Breast epithelium (tissue), 4 donors: ENCODE measurements at places on chromosomes 3 and 15. TPM values are rescaled to one million over a fixed set of nuclear protein-coding genes. Genes with fewer than 3 reads are reported as not detected.

- no peak for DNase-seq
- no peaks in the 10 kb centered on the region for H3K36me3 ChIP-seq
- H3K27me3 ChIP-seq, result no peaks in the 10 kb centered on the region
- H3K4me1 ChIP-seq, result no peaks in the 10 kb centered on the region
- no peak overlapping the region for H3K4me3 ChIP-seq
Measured at GRCh38 chr15:53351373-53351772, 408.1 kb downstream of the WDR72 start.

- no peaks in the 10 kb centered on the region for H3K4me1 ChIP-seq
- no peak for DNase-seq
- no peak overlapping the region for H3K27ac ChIP-seq
- H3K27me3 ChIP-seq, result no peaks in the 10 kb centered on the region
Measured at GRCh38 chr3:101762041-101762646, 16.9 kb upstream of the NXPE3 start.

GRCh38 chr15:42508263-42508690 is 12.8 kb downstream of the SNAP23 start:
- no peaks in the 10 kb centered on the region for H3K4me1 ChIP-seq
- no peak overlapping the region for H3K27ac ChIP-seq
- H3K4me3 ChIP-seq, result no peak overlapping the region
- no peaks in the 10 kb centered on the region for H3K27me3 ChIP-seq
- no peak for DNase-seq

DNA sequence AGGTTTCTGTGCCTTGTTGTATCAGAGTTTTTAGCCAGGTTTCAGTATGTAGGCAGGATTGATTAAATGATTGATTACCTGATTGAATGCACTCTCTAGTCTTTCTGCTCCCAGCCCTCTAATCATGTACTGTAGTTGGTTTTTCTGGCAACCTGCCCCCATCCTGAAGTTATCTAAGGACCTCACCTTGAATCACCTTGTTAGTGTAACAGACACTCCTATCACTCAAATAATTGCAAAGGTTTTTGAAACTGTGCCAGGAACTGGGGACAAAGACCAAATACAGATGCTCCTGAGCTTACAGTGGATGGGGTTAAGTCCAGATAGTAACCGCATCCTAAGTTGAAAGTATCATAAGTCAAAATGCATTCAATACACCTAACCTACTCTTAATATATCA is 141.5 kb upstream of the EIF1B start:
- no peaks in the 10 kb centered on the region for H3K27me3 ChIP-seq
- no peaks in the 10 kb centered on the region for H3K36me3 ChIP-seq
- H3K27ac ChIP-seq, result no peak overlapping the region
- H3K4me1 ChIP-seq, result no peaks in the 10 kb centered on the region
- no peak for DNase-seq
- no peak overlapping the region for H3K4me3 ChIP-seq

DNA sequence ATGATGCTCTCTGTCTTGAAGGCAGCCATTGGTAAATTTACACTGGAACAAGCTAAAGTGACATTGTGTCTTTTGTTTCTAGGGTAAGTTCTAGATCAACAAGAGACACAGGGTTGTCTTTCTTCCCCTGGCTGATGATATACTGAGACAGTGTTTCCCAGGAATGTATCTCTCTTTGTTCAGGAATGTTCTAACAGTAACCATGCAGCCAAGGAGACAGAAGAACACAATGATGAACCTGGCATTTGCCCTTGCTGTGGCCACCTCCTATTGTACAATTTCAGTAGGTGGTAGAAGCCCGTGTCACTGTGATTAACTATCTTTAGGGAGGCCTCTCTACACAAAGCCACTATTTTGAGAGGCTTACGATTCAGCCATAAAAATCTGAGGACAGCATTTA is 130.7 kb downstream of the LRTM1 start:
- no peaks in the 10 kb centered on the region for H3K4me1 ChIP-seq
- no peak overlapping the region for H3K4me3 ChIP-seq
- DNase-seq, result no peak
- no peak overlapping the region for H3K27ac ChIP-seq

- H3K27ac ChIP-seq, result no peak overlapping the region
- no peak overlapping the region for H3K4me3 ChIP-seq
- no peaks in the 10 kb centered on the region for H3K36me3 ChIP-seq
- no peak for DNase-seq
Measured at GRCh38 chr3:4507024-4507596, 14.0 kb downstream of the ITPR1 start.

DNA sequence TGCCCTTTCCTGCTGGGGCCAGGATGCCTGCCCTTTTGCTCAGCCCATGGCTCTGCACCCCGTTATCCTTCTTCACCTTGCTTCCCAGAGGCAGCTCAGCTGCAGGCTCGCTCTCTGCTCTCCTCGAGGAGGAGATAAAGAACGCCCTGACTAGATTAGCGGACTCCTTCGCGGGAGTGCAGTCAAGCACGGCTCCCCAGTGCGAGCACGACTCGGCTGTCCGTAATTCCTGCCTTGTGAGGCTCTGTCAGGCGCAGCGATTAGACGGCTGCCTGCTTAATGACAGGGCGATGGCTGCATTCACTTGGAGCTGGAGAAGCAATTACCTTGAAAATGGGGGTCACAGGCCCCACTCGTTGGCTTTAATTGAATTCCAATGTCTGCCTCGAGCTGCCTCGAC is 25.9 kb downstream of the TLE3 start:
- no peak overlapping the region for H3K4me3 ChIP-seq
- peaks cover 5% of the 10 kb centered on the region for H3K36me3 ChIP-seq
- H3K27ac ChIP-seq, result no peak overlapping the region
- H3K4me1 ChIP-seq, result no peaks in the 10 kb centered on the region

DNA sequence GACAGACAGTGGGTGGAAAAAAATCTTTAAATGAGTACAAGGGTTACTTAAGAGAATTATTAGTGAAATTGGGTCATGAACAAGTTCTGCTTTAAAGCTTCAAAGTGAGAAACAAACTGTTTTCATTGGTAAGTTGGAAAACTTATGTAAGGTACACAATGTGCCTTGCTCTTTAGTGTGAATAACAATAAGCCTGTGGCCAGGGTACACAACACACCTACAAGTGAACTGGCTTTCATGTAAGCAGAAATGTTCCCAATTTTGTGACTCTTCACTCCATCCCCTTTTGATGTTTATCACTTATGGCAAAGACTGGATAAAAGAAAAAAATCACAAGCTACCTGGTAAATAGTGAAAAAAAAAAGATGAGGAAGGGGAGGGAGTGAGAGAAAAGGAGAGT is 253.7 kb downstream of the ZBTB20 start:
- DNase-seq, result no peak
- H3K4me3 ChIP-seq, result no peak overlapping the region
- H3K27ac ChIP-seq, result no peak overlapping the region
- no peaks in the 10 kb centered on the region for H3K27me3 ChIP-seq

GRCh38 chr3:143045639-143046038 is 44.3 kb downstream of the U2SURP start:
- no peak for DNase-seq
- H3K4me3 ChIP-seq, result no peak overlapping the region
- H3K4me1 ChIP-seq, result no peaks in the 10 kb centered on the region
- no peaks in the 10 kb centered on the region for H3K27me3 ChIP-seq
- no peak overlapping the region for H3K27ac ChIP-seq

The DNASE1L3 gene
- total RNA-seq, result 9.2 TPM

The MED12L gene
- 1.6 TPM for total RNA-seq
